ENCODE measurements at places on chromosomes 6 and 20. TPM values are rescaled to one million over a fixed set of nuclear protein-coding genes. Genes with fewer than 3 reads are reported as not detected.
A peak's percentile ranks its signal among the peaks of the same experiment; 100 is the strongest.

HCK gene
- total RNA-seq, result 12.8 TPM

GTSF1L gene
- not detected for total RNA-seq

CGA gene
- not detected for total RNA-seq

GABRR1 gene
- not detected for total RNA-seq

FLRT3 gene
- total RNA-seq, result 8.2 TPM

PPP1R10 gene
- 21.1 TPM for total RNA-seq

FAM217B gene
- total RNA-seq, result 5.0 TPM

CD83 gene
- total RNA-seq, result 4.2 TPM

DPPA5 gene
- total RNA-seq, result not detected

GRCh38 chr20:47527004-47527800, 25.5 kb downstream of the NCOA3 start:
- H3K4me3 ChIP-seq, result no peak overlapping the region
- H3K27me3 ChIP-seq, result no peaks in the 10 kb centered on the region
- no peak for DNase-seq
- no peak overlapping the region for H3K27ac ChIP-seq

DNA sequence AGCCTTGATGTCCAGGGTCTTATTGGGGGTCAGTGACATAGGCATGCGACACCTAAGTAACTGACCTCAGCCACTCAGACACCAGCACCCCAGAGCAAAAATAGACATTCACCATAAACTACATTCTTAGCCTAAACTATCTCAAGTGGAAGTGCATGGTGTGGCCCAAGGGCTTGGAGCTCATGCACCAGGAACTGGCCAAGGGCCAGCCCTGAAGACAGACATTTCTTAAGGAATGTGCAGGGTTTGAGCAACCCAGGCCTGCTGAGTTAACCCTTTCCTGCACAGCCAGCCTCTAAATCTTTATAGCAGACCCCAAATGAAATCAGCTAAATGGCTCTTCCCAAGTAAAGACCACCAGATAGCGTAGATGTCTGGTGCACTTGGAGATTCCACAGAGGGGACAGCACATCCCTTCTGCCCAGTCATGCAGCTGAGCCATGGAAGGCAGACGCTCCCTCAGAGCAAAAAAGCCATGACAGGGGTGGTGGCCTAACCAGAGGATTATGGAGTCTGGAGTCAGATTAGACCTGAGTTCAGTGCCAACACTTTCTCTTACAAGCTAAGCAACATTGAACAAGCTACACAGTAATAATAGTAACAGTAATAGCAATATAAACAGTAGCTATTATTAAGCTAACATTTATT, 222.6 kb downstream of the ZMYND8 start:
- DNase-seq, result no peak
- no peaks in the 10 kb centered on the region for H3K4me1 ChIP-seq
- no peaks in the 10 kb centered on the region for H3K27me3 ChIP-seq
- H3K36me3 ChIP-seq, result no peaks in the 10 kb centered on the region

GRCh38 chr6:140581601-140582000, 1207.2 kb upstream of the CITED2 start:
- no peak overlapping the region for H3K27ac ChIP-seq
- no peak overlapping the region for H3K4me3 ChIP-seq
- no peaks in the 10 kb centered on the region for H3K4me1 ChIP-seq
- no peaks in the 10 kb centered on the region for H3K36me3 ChIP-seq
- no peak for DNase-seq

DNA sequence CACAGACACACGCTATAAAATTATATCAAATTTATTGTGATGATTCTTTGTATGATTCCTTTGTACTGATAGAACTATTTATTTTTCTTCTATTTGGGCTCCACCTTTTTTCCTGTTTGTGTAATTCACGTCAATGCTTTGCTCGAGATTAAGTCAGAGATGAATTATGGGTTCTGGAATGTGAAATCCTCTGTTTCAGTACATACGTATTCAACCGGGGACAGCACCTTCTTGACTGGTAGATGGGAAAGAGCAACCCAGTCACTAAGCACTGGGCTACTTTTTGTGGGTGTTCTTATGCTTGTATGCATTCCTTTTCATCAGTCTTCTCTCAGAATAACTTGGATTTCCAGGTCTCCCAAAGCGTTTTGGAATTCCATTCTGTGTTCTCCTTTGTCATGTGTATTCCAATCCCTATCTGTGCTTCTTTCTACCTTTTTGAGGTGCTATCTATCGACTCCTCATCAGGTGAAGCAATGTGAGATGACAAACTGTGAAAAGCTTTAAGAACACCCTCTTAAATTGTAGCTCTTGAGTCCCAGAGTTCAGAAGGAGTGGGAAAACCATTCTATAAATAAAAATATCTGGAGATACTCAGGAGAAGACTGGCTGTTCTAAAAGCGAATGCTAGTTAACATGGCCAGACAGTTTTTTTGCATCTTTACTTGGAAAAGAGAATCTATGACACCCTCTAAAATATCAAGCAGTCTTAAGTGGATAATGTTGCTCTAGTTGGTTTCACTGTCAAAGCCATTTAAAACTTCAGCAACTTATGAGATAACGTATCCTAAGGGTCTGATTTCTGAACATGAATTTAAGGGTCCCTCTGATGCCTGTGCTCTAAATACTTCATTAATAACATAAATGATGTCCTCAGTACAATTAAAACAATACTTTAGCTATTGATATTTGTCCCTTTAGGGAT, 197.7 kb upstream of the PREP start:
- no peak overlapping the region for H3K4me3 ChIP-seq
- no peaks in the 10 kb centered on the region for H3K36me3 ChIP-seq
- no peaks in the 10 kb centered on the region for H3K4me1 ChIP-seq
- no peak overlapping the region for H3K27ac ChIP-seq

DNA sequence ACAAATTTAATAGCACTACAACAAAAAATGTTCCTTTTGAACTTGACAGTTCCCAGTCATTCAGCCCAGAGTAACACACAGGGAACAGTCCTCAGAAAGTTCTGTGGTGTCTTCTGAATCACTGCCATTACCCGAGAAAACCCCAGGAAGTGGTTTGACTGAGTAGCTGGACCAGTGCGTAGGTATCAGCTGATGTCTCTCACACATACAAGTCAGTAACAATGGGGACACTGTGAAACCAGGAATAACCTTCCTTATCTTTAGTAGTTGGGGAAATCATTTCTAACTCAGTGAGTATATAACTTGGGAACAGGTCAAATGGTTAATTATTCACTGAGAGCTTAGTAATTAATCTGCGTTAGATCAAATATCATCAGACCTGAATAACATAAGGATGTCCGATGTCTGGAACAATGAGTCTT, 73.1 kb downstream of the HIVEP2 start:
- H3K36me3 ChIP-seq, result no peaks in the 10 kb centered on the region
- H3K4me1 ChIP-seq, result peaks cover 20% of the 10 kb centered on the region
- no peak for DNase-seq
- no peaks in the 10 kb centered on the region for H3K27me3 ChIP-seq

GRCh38 chr6:128569732-128570679, 49.6 kb upstream of the PTPRK start:
- H3K36me3 ChIP-seq, result no peaks in the 10 kb centered on the region
- H3K27me3 ChIP-seq, result no peaks in the 10 kb centered on the region
- H3K4me3 ChIP-seq, result no peak overlapping the region
- no peaks in the 10 kb centered on the region for H3K4me1 ChIP-seq

DNA sequence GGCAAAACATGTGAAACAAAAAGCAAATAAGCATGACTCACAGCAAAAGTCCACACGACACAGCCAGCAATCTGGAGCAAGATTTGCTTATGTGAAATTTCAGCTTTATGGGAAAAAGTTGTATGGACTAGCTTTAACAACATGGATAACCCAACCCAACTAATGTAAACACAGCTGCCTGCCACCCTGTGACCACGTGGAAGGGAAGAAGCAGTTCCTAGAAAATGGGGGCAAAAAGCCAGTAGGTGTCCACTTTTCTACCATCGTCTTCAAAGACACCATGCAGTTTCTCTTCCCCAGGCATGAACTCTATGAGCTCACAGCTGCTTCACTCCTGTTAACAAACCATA, 425.4 kb upstream of the RNF217 start:
- no peak overlapping the region for H3K4me3 ChIP-seq
- no peak overlapping the region for H3K27ac ChIP-seq
- H3K4me1 ChIP-seq, result no peaks in the 10 kb centered on the region
- no peak for DNase-seq
- no peaks in the 10 kb centered on the region for H3K27me3 ChIP-seq
- H3K36me3 ChIP-seq, result no peaks in the 10 kb centered on the region

GRCh38 chr20:48737434-48738093, 90.2 kb downstream of the PREX1 start:
- no peaks in the 10 kb centered on the region for H3K4me1 ChIP-seq
- H3K27me3 ChIP-seq, result no peaks in the 10 kb centered on the region
- no peak for DNase-seq
- H3K36me3 ChIP-seq, result no peaks in the 10 kb centered on the region
- no peak overlapping the region for H3K4me3 ChIP-seq

DNA sequence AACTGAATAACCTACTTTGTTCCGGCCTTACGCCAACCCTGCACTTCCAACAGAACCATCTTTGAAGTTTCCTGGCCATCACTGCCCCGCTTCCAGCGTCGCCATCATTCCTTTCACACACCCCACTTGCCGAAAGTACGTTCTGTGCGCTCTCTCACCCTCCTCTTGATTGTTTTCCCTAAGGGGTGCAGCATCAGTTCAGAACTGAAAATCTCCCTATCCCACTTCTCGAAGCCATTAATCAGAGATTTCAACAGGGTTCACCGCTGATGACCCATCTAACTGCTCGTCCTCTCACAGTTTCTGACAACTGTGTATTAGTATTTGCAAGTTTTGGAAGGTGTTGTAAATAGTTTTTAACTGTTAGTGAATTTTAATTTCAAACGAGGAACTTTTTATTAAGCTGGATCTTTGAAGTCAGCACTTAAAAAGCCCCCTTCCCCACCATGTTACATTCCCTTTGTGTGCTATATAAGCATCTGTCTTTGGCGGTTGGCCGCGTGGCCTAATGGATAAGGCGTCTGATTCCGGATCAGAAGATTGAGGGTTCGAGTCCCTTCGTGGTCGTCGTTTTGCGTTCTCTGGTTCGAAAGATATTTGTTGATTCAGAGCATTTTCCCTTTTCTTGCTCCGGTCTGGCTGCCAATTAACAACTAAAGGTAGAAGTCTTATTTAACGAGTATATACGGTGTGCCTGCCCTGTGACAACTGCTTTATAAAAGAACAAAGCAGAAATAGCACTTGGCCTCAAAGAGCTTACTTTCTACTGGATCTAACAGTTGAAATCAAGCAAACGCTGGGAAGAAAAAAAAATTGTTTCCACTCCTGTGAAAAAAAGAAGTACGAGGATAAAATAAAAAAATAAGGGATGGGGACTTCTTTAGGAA, 42.6 kb downstream of the TRIM27 start:
- no peak overlapping the region for H3K27ac ChIP-seq
- H3K4me1 ChIP-seq, result no peaks in the 10 kb centered on the region
- H3K27me3 ChIP-seq, result peaks cover 7% of the 10 kb centered on the region
- peak overlapping the region; percentile 18 for H3K4me3 ChIP-seq
- peak; percentile 89 for DNase-seq
- H3K36me3 ChIP-seq, result no peaks in the 10 kb centered on the region

GRCh38 chr6:127453845-127454619, 5.2 kb downstream of the KIAA0408 start:
- H3K36me3 ChIP-seq, result no peaks in the 10 kb centered on the region
- H3K4me1 ChIP-seq, result peaks cover 24% of the 10 kb centered on the region
- no peaks in the 10 kb centered on the region for H3K27me3 ChIP-seq
- no peak for DNase-seq

GRCh38 chr20:40715491-40715890, 26.5 kb upstream of the MAFB start:
- H3K36me3 ChIP-seq, result no peaks in the 10 kb centered on the region
- no peaks in the 10 kb centered on the region for H3K4me1 ChIP-seq
- no peak overlapping the region for H3K4me3 ChIP-seq
- H3K27ac ChIP-seq, result no peak overlapping the region
- DNase-seq, result no peak

DNA sequence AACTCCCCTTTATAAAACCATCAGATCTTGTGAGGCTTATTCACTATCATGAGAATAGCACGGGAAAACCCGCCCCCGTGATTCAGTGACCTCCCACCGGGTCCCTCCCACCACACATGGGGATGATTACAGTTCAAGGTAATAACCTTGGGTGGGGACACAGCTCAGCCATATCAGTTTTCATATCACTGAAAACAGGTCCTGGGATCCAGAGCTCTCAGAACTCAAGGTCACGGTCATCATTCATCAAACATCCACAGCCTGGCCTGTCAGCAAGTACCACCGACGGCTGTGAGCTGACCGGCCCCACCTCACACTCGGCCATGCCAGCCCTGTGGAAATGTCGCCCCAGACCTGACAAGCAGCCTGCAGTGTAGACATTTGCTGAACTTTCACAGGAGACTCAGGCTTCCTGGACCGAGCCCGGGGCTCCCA, 14.1 kb upstream of the FRMD1 start:
- H3K4me1 ChIP-seq, result no peaks in the 10 kb centered on the region
- H3K4me3 ChIP-seq, result no peak overlapping the region
- no peaks in the 10 kb centered on the region for H3K27me3 ChIP-seq
- no peak overlapping the region for H3K27ac ChIP-seq
- no peak for DNase-seq

GRCh38 chr6:53854843-53855567, 60.2 kb downstream of the LRRC1 start:
- H3K27me3 ChIP-seq, result no peaks in the 10 kb centered on the region
- H3K4me1 ChIP-seq, result no peaks in the 10 kb centered on the region
- DNase-seq, result no peak
- H3K4me3 ChIP-seq, result no peak overlapping the region

- no peak for DNase-seq
- no peak overlapping the region for H3K27ac ChIP-seq
- H3K36me3 ChIP-seq, result no peaks in the 10 kb centered on the region
- no peak overlapping the region for H3K4me3 ChIP-seq
- H3K27me3 ChIP-seq, result no peaks in the 10 kb centered on the region
Measured at GRCh38 chr6:100553243-100553642, 88.5 kb upstream of the SIM1 start.

GRCh38 chr6:118220429-118221128, 313.5 kb downstream of the SLC35F1 start:
- no peaks in the 10 kb centered on the region for H3K27me3 ChIP-seq
- no peak for DNase-seq
- no peak overlapping the region for H3K4me3 ChIP-seq
- no peaks in the 10 kb centered on the region for H3K36me3 ChIP-seq
- H3K27ac ChIP-seq, result no peak overlapping the region
- no peaks in the 10 kb centered on the region for H3K4me1 ChIP-seq

- H3K4me1 ChIP-seq, result no peaks in the 10 kb centered on the region
- no peaks in the 10 kb centered on the region for H3K27me3 ChIP-seq
- no peak for DNase-seq
Measured at GRCh38 chr6:156654919-156655918, 122.0 kb upstream of the ARID1B start.

DNA sequence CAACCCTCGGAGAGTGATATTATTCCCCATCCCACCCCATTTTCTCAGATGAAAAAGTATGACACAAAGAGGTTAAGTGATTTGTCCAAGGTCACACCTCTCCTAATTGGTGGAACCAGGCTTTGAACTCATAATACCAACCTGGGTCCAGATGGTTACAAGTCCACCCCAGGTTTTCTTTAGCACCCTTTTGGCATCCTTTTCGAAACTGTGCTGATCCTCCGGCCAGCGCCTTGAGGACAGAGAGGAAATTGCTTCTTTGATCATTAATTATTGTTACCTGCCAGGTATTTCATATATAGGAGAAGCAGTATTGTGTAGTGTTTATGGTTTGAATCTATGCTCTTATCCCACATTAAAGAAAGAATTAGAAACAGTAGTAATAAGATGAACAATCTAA, 29.3 kb upstream of the PDYN start:
- H3K36me3 ChIP-seq, result no peaks in the 10 kb centered on the region
- H3K4me1 ChIP-seq, result no peaks in the 10 kb centered on the region
- DNase-seq, result no peak
- no peak overlapping the region for H3K4me3 ChIP-seq
- no peaks in the 10 kb centered on the region for H3K27me3 ChIP-seq

Measured in liver (tissue), 10 donors.